ENCODE measurements at places on chromosomes 6 and 20.

GRCh38 chr6:69913361-69913760 is 47.0 kb downstream of the COL19A1 start:
- no peak for DNase-seq

DNA sequence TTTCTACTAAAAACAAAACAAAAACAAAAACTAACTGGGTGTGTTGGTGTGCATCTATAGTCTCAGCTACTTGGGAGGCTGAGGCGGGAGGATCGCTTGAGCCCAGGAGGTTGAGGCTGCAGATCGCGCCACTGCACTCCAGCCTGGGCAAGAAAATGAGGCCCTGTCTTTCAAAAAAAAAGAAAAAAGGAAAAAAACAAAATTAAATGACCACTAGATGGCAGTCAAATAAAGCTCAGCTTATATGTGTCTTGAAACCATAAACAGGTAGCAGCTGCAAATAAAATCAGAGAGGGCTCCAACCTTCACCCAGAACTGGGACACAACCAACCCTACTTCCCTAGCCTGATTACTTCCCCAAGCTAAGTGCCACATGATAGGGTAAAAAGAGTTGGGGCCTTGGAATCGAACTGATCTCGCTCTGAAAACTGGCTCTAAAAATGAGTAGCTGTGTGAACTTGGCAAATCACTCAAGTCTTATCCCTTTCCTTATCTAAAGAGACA is 67.1 kb upstream of the ADGRF4 start:
- no peak for DNase-seq

DNA sequence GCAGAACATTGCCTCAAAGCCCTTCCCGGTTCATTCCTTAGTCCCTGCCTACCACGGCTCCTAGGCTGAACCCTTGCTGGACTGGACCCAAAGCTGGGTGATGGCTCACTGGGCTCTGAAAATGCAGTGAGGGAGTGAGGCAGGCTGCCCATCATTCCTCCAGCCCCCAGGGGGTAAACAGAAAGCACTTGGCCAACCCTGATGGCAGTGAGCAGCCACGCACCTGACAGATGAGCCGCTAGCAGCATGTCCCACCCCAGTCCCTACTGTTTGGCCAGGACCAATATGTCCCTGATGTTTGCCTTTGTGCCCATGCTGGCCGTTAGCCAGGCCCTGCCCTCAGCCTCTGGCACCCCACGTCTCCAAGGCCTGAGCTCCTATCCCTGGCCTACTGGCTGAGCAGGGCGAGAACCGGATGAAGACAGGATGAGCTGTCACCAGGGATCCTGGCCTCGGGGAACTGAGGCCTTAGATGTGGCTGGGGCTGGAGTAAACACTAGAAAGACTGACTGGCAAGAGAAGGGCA is 19.4 kb upstream of the BAK1 start:
- DNase-seq, result no peak

DNA sequence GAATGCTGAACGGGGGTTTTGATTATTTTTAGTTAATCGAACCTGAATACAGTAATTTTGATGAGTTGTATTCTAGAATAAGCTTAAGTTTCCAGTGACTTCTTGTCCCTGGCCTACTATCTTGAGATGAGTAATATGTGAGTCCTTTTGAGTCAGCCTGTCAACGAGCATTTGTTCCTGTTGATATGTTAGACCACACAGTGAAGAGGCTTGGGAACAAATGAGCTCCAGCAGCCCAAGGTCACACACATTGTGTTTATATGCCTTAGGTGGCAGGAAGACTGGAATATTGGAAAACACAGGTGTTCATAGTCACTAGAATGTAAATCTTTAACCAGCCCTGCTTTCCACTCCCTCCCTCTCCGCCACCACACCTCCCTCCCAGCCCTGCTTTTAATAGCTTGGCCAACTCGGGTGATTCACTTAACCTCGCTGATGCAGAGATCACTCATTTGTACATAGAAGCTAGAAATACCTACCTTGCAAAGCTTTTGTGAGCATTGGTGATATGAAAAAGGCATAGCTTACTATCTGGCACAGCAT is 9.1 kb downstream of the SMPDL3A start:
- peak; percentile 1 for DNase-seq

- DNase-seq, result no peak
Measured at GRCh38 chr20:63538204-63539091, 1.3 kb upstream of the PTK6 start.

GRCh38 chr6:157982563-157983405 is 1.1 kb downstream of the SYNJ2 start:
- DNase-seq, result peak; percentile 37

GRCh38 chr20:1305712-1306111 is 23.2 kb downstream of the SDCBP2 start:
- no peak for DNase-seq

DNA sequence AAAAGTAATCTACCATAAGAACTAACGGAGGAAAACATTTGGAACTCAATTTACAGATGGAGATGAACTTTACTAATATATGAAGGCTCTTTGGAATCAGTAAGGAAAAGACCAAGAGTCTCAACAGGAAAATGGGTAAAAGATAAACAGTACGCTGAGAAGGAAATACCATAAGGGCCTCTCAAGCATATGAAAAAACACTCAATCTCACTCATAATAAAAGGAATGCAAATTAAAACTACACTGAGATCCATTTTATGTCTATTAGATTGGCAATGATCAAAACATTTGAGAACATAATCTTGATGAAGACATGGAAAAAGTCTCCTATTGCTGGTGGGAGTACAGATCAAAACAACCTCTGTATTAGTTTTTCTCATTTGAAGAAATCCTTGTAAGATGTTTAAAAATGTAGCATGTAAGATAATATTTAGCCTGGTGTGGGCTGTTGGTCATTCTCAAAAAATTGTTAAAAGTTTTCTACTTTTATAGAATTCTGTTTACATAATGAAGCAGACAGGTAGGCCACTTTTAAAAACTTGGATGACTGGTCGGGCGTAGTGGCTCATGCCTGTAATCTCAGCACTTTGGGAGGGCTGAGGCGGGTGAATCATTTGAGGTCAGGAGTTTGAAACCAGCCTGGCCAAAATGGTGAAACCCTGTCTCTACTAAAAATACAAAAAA is 14.5 kb downstream of the REV3L start:
- no peak for DNase-seq

DNA sequence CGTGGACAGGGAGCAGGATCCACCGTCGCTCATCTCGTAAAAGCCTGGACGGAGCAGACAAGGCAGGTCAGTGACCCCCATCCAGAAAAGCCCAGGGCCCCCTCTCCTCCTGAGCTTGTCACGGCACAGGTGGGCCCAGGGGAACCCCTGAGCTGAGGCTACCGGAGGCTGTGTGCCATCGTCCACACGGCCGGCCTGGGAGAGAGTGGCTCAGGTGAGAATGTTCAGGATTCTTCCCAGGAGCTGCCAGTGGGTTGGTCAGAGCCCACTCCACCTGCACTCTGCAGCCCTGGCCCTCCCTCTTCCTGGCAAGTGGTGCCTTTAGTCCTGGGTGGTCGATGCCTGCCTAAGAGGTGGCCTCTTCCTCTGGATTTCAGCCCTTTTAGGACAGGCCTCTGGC is 9.2 kb downstream of the DACT2 start:
- DNase-seq, result no peak

- DNase-seq, result no peak
Measured at GRCh38 chr20:58753922-58754551, 61.4 kb downstream of the NPEPL1 start.

GRCh38 chr6:37650071-37650481 is 47.6 kb downstream of the MDGA1 start:
- DNase-seq, result no peak

- DNase-seq, result no peak
Measured at GRCh38 chr6:13272131-13273046, 55.9 kb downstream of the TBC1D7 start.

- no peak for DNase-seq
Measured at GRCh38 chr20:6094565-6094964, 28.3 kb downstream of the FERMT1 start.

DNA sequence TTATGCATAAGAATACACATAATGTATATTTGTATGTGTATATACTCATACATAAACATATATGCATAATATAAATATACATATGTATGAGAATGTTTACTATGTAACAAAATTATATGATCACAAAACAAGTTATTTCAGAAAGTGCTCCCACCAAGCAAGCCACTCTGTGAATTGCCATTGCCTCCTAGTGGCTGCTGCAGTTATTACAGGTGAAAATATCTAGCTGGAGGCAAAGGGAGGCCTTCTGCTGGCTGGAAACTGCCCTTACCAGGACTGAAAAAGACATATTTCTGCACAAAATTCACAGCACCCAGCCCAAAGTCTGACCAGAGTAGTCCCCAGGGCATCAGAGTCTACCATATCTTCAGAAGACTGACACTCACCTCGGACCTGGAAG is 14.4 kb upstream of the ADAM33 start:
- no peak for DNase-seq

DNA sequence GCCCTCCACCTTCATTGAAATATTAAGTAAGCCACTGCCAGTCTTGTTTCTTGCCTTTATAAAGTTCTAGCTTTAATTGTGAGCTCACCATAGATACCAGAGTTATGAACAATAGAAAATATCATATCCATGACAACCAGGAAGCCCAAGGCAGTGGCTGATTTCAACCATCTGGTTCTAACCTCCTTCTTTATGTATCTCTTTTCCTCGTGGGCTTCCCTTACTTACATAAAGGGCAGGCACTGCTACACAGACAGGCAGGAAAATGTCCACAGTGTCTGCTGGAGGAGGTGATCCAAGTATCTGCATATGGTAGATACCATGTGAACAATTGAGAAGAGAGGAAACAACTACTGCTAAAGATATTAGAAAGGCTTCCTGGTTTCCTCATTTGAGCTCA is 65.2 kb upstream of the PRND start:
- DNase-seq, result no peak

- DNase-seq, result no peak
Measured at GRCh38 chr6:161476711-161477110, 202.8 kb upstream of the AGPAT4 start.

- no peak for DNase-seq
Measured at GRCh38 chr6:66900133-66901083, 1193.4 kb upstream of the EYS start.

GRCh38 chr6:38824243-38824894 is 109.3 kb downstream of the DNAH8 start:
- no peak for DNase-seq

DNA sequence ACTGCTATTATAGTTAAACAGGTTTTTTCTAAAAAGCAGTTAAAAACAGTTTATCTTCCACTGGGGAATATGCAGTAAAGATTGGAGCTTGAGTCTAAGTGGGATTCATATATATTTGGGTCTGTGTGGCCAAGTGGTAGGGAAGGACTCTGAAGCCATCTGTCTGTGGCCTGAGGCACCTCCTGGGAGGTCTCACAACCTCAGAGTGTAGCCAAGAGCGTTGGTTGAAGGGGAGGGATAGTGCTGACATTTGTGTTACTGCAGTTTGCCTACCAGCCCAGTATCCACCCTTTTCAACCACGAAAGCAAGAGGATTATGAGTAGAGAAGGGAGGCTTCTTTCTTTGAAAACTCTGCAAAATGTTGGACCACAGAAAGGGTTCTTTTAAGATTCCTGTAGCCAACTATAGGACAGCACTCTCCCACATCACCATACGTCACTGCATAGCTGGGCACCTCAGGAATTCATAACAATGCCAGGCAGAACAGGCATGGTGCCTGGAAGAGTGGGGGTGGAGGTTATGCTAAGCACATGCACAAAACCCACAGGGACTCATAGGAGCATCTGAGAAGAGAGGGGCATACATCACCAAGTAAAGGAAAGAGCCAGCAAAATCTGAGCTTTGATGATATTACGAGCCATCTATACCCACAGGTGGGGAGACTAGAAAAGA is 90.5 kb upstream of the HEY2 start:
- DNase-seq, result no peak

GRCh38 chr6:10151144-10151915 is 263.5 kb downstream of the TFAP2A start:
- DNase-seq, result peak; percentile 49

- no peak for DNase-seq
Measured at GRCh38 chr6:86856937-86857563, 80.3 kb upstream of the HTR1E start.

DNA sequence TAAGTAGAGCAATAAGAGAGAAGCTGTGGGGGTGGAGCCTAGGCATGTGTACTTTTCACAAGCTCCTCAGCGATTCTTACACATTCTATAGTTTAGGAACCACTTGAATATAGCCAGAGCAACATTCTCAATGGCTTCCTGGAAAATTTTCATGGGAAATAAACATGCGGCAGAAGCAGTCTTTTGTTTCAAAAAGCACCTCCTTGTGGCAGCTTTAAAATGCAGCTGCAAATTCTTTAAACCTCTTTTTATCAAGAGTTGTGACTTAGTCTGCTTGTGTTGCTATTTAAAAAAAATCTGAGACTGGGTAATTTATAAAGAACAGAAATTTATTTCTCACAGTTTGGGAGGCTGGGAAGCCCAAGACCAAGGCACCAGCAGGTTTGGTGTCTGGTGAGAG is 23.8 kb downstream of the NKX2-2 start:
- DNase-seq, result no peak
